ENCODE measurements at places on chromosomes 4 and X. TPM values are rescaled to one million over a fixed set of nuclear protein-coding genes. Genes with fewer than 3 reads are reported as not detected.
A peak's percentile ranks its signal among the peaks of the same experiment; 100 is the strongest.

The NPY1R gene
- total RNA-seq, result 4.9 TPM

The XAGE2 gene
- not detected for total RNA-seq

The PGK1 gene
- 46.7 TPM for total RNA-seq

The PABPC5 gene
- total RNA-seq, result not detected

The CFAP99 gene
- total RNA-seq, result not detected

The IL21 gene
- total RNA-seq, result not detected

The CLNK gene
- total RNA-seq, result 1.0 TPM

DNA sequence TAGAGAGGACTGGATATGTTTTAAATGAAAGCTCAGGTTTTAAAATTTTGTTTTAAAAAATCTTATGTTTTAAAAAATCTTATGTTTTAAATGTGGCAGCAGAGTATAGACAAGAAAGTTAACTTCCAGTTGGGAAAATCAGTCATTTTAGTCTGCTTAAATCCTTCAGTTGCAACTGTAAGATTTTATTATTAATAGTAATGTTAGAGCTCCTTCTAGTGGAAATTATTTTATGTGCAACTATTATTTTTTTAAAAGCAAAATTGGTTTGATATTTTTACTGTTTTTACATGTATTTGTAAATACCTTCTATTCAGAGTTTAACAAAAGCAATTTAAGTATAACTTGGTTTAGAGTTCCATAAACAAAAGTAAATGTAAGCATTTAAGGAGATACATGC is 8.5 kb upstream of the NUDT6 start:
- no peak for DNase-seq

- no peak for DNase-seq
These were observed 807.7 kb upstream of the INTU start for GRCh38 chr4:126825083-126825482.

DNA sequence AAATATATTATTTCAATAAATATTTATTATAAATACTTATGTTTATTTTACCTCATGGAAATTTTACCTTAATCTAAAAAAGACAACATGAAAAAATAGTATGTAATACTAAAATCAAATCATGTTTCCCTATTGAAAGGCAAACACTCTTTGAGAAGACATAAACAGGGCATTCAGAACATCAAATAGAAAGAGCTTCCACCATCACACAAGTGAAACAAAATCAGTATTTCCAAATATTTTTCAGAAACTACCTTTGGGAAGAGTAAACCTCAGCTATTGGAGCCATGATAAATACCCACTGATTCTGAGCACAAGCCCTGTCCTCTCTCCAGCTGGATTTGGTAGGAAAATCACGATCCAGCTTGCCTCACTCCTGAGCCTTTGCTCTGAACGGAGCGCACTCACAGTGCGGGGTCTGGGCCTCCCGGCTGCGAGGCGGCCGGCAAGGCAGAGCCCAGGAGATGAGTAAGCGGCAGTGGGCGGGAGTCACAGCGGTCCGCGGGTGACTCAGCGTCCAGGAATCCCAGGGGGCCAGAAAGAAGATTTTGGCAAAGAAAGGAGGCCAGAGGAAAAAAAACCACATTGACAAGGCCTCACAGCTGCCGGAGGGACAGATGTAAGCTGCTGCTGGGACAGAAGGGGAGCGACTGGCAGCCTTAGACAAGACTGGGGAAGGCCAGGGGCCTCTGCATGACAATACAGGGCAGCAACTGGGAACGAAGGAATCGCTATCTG is 14.7 kb upstream of the ANXA5 start:
- DNase-seq, result peak; percentile 60

- DNase-seq, result peak; percentile 13
These were observed 87.0 kb downstream of the RNF150 start for GRCh38 chr4:141046255-141046654.

GRCh38 chr4:184812651-184813181 is 13.1 kb downstream of the ACSL1 start:
- no peak for DNase-seq

DNA sequence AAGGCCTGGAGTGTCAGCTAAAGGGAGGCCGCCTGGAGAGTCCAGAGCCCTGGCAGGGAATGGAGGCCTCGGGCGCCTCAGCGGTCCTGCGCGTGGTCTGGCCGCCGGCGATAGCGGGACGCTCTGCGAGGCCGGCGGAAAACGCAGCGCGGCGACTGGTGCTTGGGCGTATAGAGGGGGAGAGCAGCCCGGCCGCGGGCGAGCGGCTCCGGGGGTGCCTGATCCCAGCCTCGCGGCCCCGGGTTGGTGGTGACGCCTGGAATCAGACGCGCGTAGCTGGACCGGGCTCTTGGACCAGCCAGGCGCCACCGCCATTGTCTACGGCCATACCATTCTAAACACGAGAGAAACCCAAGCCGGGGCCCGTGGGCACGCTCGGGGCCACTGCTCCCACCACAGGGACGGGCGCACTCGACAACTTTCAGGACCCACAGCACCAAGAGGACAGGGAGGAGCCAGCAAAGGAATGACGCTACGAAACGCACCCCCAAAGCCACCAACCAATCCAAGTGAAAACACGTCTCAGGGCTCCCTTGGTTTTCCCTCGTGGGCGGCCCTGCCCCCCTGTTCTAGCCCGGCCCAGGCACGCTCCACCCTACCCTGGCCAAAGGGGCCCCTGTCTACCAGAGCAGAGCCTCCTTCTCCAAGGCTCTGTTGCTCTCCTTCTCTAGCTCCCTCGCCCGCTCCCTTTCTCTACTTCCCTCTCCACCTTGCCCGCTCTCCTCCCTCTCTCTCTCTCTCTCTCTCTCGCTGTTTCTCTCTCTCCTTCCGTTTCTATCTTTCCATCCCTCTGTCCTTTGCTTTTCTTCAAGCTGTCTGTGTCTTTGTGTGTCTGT is 7.8 kb downstream of the FRG2 start:
- no peak for DNase-seq

DNA sequence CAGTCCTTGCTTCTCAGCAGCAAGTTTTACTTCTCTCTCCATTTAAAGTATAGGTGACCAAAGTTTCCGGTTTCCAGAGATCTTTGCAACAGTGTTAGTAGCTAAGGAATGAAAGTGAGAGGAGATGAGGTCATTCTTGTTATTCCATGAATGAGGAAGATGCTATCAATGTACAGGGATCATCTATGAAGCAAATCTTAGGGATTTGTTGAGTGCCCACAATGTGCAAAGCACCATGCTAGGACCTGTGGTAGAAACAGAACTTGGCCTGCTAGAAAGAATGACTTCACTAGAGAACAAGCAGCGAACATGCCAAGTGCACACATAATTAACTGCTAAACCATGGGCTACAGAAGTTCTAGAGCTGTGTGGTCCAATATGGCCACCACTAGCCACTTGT is 112.5 kb downstream of the MID1 start:
- no peak for DNase-seq

DNA sequence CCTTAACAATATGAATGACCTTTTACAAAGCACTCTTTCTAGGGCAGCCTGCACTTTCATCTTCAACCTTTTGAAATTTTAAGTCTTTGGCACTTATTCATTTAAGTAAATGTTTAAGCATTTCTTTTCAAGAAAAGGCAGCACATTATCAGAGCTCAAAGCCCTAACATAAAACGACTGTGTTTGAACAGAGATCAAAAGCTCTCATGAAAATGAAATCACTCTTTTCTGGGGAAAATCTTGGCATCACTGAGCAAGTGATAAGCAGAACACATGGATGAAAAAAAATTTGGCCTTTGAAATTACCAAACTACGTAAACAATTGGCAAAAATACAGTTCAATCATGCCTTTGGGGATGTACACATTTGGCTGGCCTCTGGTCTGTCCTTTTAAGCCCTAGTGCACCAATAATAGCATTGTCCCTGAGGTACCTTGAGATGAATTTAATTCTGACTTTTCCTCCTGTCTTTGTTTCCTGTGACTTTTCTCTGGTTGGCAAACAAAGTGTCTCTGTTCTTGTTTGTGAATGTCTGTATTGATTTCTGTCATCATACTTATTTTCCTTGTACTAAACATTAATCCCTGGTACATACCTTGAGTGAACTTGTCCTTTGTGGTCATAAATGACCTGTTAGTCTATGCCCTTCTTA is 12.9 kb upstream of the ODAM start:
- DNase-seq, result no peak

DNA sequence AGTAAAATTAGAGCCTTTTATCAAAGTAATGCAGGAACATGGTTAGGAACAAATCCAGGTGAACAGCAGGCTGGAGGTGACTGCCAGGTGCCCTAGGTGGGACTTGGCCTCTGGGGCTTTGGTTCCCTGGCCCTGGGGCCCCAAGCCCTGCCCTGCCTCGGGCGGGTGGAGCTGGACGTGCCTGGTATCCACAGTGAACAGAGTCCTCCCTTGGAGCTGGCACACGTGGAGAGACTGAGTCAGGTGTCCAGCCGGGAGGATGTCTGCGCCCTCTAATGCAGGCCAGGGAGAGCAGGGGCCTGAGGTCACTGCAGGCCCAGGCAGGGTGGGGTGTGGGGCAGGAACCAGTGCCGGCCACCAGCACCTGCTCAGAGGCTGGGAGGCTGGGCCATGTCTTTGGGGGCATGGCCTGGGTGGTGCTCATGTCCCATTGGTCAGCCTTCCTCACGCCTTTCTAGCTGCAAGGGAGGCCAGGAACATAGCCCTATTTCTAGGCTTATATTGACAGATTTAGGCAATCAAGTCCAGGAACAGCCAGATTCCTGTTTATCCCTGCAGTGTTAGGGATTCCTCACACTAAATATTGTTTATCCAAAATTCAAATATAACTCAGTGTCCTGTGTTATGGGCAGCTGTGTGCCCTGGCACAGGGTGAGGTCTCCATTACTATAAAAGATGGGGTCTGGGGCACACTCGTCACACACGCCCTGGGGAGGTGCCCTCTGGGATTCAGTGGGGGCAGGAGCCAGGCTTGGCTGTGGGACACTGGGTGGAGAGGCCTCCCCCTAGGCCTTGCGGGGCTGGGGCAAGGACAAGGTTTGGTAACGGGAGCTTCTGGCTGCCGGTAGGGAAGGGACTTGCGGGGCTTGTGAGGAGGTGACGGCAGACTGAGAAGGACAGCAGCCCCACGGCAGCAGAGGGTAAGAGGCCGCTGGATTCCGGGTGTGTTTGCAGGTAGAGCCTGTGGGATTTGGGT is 14.3 kb upstream of the NAT8L start:
- no peak for DNase-seq

DNA sequence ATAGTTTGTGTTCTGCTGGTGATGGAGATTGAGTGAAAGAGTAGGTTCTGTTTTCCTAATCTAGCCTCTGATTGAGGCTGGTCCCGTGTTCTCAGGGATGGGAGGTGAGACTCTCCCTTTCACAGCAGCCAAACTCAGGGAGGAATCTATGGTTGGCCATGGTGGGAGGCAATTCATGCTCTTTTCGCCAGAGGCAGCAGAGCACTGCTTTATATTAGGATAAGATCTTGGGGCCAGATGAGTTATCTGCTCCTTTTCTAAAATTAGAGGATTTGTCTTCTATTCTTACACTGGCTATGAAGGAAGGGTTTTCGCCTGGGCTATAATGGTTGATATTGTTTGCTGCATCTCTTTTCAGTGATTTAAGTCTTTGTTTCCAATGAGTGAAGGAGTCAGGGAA is 63.9 kb upstream of the NLGN4X start:
- no peak for DNase-seq

DNA sequence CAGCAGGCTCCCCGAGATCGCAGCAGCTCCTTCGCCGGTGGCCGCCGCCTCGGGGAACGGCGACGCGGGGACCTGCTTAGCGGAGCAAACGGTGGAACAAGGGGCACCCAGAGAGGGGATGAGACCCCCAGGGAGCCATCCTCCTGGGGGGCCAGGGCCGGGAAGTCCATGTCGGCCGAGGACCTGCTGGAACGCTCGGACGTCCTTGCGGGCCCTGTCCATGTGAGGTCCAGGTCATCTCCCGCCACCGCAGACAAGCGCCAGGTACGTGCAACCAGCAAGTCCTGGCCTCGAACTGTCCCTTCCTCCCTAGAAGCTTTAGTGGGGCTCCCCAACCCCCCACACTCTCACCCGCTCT is 156.3 kb downstream of the SOWAHB start:
- no peak for DNase-seq

GRCh38 chr4:52716364-52717151 is 34.7 kb downstream of the ERVMER34-1 start:
- DNase-seq, result no peak

DNA sequence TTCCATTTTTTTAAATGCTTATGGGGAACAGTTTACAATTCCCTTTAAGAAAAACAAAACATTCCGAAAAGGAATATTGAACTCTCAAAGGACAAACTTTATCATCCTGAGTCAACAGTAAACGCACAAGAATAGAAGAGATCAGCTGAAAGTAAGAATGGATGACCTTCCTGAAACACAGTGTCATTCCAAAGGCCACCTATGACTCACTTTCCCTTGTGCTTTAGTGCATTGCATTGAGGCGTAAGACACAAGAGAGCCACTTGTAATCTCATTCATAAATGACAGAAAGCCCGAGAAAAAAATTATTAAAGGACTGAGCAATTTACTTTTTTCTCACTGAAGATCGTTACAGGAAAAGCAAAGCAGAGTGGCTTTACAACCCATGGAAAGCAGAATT is 1062.4 kb upstream of the DIAPH2 start:
- DNase-seq, result no peak

DNA sequence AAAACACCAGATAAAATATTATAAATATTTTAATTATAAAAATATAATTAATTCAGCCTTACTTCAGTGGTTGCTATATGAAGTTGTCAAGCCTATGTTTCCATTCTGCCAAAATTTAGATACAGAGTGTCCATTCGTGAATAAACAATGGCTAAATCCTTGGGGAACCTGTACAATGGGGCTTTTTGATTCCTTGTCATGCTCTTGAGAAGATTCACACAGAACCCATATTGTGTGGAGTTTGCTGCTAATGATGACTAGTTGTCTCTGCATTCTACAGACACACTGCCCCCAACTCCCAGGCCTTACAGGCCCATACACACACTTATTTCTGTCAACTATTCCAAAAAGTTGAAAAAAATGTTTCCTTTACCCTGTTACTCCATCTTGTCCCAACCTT is 33.4 kb upstream of the MAGEC2 start:
- no peak for DNase-seq

- DNase-seq, result no peak
These were observed 179.6 kb downstream of the CCNG2 start for GRCh38 chr4:77336411-77337142.

- DNase-seq, result peak; percentile 40
These were observed 43.0 kb downstream of the CCDC158 start for GRCh38 chr4:76377911-76378310.

DNA sequence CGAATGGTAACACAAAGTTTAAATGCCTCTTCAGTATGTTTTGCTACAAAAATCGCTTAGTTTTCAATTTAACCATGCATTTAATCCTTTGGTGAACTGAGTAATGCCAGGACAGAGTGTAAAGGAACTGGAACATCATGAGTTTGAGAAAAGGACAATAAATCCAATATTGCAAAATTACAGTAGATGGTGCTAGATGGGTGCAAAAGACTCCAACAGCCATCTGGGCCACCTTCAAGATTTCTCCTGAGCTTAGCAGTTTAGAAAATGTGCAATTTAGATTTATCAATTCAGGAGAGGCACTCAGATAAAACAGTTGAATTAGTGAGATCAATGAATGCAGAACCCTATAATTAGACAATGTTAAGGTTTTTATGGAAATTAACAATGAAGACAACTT is 33.2 kb upstream of the MID1IP1 start:
- peak; percentile 21 for DNase-seq

Data from body of pancreas (tissue), 4 donors.